ENCODE measurements at places on chromosomes 2 and 18.

GRCh38 chr2:241598061-241598460 lies 38.9 kb downstream of the THAP4 start:
- DNase-seq, result no peak

GRCh38 chr2:170313992-170314348 lies 136.0 kb downstream of the MYO3B start:
- DNase-seq, result no peak

- no peak for DNase-seq
Observed at GRCh38 chr2:24594283-24594682, 103.2 kb downstream of the NCOA1 start.

DNA sequence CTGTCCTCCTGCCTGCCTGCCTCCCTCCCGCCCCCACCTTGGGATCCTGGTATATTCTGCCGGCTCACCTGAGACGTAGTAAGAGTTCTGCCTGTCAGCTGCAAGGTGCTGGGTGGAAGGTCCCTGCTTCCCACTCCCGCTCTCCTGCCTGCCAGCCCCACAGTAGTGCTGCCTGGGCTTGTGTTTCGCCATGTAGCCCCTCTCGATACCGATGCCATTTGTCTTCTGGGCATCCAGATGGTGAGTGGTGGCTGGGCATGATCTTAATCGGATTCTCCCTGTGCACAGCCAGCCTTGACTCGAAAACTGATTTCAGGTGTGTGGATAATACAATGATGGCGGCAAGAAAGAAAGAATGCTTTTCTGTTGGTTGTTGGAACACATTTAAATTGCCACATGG lies 184.9 kb downstream of the AGAP1 start:
- DNase-seq, result no peak

- no peak for DNase-seq
Observed at GRCh38 chr2:122186761-122187222, 431.3 kb downstream of the TSN start.

All from activated CD4-positive, alpha-beta T cell treated with anti-CD3 and anti-CD28 coated beads, Interleukin-2, Interleukin-6, amounts not matched to agents 100 ng/mL and 50 ng/mL, durations not matched to agents 16 hours and 8 hours (primary cell).